ENCODE measurements at places on chromosomes 2 and 18. TPM values are rescaled to one million over a fixed set of nuclear protein-coding genes. Genes with fewer than 3 reads are reported as not detected.

Gene EVA1A
- 32.5 TPM for polyA plus RNA-seq

Gene REEP1
- 0.10 TPM for polyA plus RNA-seq

Gene CXCR2
- not detected for polyA plus RNA-seq

Gene GLI2
- polyA plus RNA-seq, result 5.2 TPM

Gene METTL8
- 25.9 TPM for polyA plus RNA-seq

DNA sequence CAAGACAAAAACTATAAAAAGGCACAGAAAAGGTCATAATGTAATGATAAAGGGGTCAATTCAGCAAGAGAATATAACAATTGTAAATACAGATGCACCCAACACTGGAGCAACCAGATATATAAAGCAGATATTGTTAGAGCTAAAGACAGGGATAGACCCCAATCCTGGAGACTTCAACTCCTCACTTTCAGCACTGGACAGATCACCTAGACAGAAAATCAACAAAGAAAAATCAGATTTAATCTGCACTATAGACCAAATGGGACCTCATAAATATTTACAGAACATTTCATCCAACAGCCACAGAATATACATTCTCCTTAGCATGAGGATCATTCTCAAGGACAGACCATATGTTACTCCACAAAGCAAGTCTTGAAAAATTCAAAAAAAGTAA, 114.2 kb downstream of the ROCK1 start:
- no peak for DNase-seq

GRCh38 chr2:205929246-205929942, 156.6 kb downstream of the INO80D start:
- no peak for DNase-seq

All from AG04450 (cell line).